H7 (cell line): ENCODE measurements at places on chromosomes 3 and 15.

- DNase-seq, result no peak
Measured at GRCh38 chr3:128218548-128219257, 65.4 kb downstream of the EEFSEC start.

GRCh38 chr3:28678086-28678485 is 329.5 kb upstream of the AZI2 start:
- no peak for DNase-seq

DNA sequence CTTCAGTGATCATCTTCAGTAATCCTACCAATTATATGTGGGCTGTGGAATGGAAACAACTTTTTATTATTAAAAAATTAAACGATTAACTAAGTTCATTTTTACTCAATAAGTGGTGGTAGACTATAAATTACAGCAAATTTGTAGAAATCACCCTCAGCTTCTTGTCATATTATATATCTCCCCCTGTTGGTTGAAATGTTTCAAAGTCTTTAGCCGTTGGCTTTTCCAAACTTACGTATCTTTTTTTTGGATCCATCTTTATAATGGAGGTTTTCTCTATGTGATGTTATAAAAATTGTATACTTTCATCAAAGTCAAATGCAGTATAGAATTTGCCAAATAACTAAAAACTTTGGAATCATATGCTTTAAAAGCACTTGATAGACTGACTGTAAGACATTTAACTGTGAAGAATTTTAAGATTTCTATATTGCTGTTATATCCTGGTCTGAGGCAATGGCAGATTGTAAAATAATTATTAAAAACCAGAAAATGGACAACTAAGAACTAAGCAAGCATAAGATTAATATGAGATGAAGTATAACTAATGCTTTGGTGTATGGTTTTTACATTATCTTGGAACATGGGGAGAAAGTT is 44.7 kb downstream of the ATP11B start:
- peak; percentile 4 for DNase-seq

DNA sequence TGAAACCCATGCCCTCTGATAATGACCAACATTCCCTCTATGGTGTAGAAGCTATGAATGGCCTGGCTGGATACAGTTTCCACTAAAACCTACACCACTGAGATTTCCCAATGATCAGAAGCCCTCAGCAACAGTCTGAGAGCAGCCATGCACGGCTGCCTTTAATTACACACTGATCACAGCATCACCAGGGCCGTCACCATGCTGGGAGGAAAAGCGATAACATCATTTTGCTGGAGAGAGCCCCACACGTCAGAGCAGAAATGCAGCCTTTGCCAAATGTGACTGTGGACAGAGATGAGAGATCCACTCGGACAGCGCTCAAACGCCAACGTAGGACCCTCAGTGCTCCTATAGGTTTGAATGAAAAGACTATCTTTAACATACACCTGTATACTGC is 135.0 kb downstream of the XXYLT1 start:
- no peak for DNase-seq

DNA sequence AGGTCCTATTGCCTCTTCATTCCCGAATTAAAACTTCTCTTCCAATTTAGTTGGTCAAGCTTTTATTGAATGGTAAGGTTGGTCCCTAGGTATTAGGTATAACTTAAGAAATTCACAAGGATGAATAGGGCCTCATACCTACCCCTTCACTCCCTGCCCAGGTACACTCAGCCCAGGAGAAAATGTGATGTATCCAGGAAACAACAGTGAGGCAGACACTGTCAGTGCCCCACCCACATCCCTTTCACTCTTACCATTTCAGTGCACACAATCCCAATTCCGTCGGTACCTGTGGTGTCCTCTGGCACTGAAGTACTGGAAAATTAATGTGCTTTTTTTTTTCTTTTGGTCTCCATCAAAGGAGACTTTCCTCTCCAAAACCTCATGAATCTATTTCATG is 10.5 kb upstream of the C3orf49 start:
- no peak for DNase-seq

- no peak for DNase-seq
Measured at GRCh38 chr15:26731965-26732364, 40.9 kb downstream of the GABRB3 start.

DNA sequence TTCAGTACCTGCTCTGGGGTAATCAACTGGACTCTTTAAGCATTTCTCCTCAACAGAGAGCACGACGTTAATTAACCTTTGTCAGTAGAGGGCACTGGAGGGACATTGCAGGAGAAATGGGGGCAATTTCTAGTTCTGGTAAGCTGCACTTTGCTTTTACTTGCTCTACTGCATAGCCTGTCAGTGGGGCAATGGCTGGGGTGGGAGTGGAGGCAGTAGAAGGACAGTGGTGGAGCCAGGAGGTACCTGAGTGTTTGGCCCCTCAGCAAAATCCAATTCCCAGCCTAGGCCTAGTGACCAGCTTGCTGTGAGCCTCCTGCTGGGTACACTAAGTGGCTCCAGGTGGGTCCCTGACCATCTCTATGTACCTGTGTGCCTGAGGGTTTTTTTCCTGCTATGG is 18.3 kb upstream of the MED12L start:
- no peak for DNase-seq

DNA sequence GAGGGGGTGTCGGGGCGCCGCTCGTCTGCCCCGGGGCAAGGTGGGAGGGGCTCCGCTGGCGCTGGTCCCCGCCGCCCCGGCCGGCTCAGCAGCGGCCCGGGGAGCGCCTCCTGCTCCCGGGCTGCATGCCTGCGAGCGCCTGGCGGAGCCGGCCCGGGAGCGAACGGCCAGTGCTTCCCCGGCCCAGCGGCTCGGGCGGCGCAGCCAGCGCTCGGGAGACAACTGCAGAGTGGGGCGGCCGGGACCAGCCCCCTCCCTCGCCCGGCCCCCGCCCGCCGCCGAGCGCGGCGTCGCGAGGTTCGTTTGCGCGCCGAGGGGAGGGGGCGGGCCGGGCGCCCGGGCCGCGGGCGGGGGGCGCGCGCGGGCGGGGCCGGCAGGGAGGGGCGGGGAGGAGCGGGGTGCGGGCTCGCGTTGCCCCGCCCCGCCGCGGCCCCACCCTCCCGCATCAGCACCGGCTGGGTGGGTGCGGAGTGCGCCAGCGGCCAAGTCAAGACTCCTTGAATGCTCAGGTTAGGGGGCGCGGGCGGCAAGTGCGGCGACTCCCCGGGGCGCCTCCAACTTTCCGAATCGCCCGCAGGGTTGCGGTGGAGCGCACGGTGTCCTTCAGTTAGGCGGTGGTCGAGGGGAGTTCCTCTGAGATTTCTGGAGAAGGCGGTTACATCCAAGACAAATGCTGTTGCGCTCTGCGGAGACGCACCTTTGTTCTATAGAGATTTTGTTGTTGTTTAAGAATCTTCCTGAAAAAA is at the start of gene RGMA:
Gene RGMA, minus strand, starts transcription at position 231 of the 746 bp plus-strand sequence. CDS start 279 bp downstream, outside the sequence.
- peak; percentile 97 for DNase-seq

DNA sequence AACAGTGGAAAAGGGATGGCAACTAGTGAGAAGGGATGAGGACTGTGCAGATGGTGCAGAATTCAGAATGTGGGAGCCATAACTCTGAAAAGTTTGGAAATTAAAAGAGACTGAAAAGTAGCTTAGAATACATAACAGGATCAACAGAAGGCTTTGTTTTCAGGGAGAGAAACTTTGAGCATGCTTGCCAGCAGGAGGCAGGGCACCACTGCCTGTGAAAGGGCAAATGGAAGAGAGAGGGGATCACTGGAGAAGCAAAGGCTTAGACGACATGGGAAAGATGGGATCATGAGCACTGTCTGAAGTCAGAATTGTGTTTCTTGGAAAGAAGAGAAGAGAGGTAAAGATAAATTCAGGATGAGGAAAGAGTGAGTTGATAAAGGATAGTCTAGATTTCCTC is 99.6 kb downstream of the ABI3BP start:
- DNase-seq, result peak; percentile 56

DNA sequence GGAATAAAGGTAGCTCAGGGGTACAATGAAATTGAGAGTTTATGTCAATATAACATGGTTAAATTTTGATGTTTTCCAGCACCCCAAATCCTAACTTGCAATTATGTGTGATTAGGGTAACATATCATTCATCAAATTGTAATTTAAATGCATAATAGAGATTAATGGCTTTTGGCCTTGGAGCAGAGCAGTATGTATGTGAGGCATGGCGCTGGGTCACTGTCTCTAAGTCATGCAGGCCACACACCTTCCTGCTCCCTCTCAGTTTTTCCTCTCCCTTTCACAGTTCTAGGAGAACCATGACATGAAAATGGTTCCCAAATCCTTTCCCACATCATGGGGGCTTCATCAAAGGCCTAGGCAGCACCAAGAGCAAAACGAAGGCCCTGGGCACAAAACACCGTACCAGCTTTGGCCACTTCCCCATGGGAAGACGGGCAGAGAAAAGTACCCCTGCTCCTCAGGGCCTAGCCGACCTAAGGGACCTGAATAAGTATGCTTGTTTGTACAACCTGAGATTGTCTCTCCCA is 3.9 kb upstream of the SRP14 start:
- DNase-seq, result no peak

DNA sequence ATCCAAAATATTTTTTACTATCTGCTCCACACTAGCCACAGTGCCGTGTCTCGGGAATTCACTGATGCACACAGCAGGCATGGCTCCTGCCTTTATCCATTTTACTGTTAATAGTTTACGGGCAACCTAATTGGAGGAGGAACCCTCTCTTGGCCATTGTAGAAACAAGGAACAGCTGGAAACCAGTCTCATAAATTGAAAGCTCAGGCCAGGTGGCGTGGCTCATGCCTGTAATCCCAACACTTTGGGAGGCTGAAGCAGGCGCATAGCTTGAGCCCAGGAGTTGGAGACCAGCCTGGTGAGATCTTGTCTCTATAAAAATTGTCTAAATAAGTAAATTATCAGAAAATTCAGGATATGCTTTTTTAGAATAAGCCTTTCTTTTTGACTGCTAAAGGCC is 39.0 kb downstream of the IL5RA start:
- DNase-seq, result no peak

DNA sequence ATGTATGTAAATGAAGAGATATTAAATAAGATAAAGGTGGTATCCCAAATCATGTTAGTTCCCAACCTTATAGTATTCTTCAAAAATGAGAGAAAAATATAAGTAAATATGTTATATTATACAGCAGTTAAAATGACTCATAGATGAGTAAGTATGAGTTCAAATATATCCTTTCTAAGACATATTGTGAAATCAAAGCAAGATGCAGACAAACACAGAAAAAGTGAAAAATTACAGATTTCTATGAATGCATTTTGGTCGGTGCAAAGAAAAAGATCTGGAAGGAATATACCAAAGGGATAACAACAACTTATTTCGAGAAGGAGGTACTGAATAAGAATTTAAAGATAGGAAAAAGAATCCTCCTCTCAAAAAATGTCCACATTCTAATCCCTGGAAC is 181.2 kb upstream of the TTC14 start:
- no peak for DNase-seq

- no peak for DNase-seq
Measured at GRCh38 chr15:28902856-28903255, 17.1 kb downstream of the APBA2 start.

- no peak for DNase-seq
Measured at GRCh38 chr3:17638356-17638755, 104.1 kb downstream of the TBC1D5 start.

DNA sequence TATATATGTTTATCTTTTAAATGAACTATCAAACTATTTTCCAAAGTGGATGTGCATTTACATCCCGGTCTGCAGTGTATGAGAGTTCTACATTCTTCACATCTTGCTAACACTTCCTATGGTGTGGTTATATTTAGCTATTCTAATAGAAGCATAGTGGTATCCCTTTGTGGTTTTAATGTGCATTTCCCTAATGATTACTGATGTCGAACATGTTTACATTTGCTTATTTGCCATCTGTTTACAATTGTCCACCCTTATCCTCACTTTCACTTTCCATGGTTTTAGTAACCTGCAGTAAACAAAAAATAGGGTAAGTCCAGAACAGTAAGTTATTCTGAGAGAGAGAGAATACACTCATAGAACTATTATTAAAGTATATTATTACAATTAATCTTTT is 360.5 kb upstream of the NAALADL2 start:
- no peak for DNase-seq

GRCh38 chr3:134029734-134030378 is at the start of gene SLCO2A1:
Gene SLCO2A1, minus strand, starts transcription at chr3:134029925. Its CDS starts 123 bp downstream, at chr3:134029802.
- DNase-seq, result peak; percentile 90

- no peak for DNase-seq
Measured at GRCh38 chr15:72229947-72230196, 1.1 kb downstream of the PKM start.

DNA sequence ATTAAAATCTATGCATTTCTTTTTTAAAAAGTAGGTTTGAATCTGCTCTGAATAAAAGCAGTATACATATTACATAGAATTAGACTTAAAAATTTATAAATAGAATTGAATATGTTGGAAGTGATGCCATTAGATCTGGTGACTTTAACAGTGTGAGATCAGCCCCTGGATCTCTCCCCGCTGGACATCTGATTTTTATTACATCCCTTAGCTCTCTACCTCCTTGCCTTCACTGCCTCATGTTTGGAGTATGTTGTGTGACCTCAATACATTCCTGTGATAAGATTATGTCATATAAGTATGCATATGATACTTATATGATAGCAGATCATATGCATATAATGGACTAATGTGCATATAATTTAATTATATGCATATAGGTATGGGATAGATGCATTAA is 643.4 kb upstream of the NR2F2 start:
- no peak for DNase-seq

DNA sequence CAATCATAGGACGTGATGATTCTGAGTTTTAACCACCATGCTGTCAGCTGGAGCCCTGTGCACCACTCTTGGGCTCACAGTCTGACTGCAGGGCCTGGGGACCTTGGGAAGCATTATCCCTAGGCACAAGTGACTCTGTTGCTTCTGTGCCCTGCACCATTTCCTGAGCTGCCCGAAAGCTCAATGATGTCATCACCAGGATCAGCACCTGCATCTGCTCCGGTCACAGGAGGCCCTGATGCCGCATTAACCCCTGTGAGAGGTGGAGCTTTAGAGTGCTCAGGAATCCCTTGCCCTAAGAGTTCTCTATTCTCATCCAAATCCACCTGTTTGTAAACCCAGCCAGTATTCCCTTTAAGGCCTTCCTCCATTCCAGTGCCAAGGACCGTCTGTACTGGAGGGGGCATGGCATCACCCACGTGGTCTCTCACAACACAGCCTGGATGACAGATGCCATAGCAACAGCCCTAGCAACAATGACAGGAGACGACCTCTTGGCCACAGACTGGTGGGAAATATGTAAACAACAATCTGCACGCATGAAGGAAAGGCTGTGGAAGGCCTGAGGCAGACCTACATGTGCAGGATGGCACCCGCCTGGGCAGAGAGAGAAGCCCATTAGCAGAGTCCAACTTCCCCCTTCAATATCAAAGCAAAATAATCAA is 37.9 kb downstream of the NTRK3 start:
- no peak for DNase-seq

DNA sequence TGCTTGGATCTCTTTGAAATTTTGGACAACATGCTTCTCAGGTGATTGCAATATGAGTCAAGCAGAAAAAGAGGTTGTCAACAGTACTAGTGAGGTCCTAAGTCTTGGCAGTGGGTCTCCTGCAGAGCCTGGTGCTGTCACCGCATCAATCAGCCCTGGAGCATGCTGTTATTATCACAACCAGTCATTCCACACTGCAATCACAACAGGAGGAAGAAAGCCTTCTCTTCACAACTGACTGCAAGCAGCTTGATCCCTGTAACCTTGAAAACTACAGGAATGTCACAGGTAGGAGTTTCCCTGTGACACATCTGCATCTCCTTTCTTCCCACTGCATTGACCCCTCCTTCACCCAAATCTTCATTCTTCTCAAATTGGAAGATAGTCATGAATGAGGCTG is 451.1 kb upstream of the ATP11B start:
- no peak for DNase-seq

GRCh38 chr3:126983276-126983652 is 349 bp downstream of the PLXNA1 start:
- DNase-seq, result peak; percentile 89

- no peak for DNase-seq
Measured at GRCh38 chr3:106006001-106006400, 137.2 kb upstream of the CBLB start.

GRCh38 chr3:98561727-98562521 is 30.1 kb downstream of the GPR15 start:
- DNase-seq, result no peak
